ENCODE measurements at places on chromosomes 16 and 17.

- DNase-seq = peak; percentile 34
Observed at GRCh38 chr16:86231321-86231995, 278.9 kb upstream of the FOXF1 start.

DNA sequence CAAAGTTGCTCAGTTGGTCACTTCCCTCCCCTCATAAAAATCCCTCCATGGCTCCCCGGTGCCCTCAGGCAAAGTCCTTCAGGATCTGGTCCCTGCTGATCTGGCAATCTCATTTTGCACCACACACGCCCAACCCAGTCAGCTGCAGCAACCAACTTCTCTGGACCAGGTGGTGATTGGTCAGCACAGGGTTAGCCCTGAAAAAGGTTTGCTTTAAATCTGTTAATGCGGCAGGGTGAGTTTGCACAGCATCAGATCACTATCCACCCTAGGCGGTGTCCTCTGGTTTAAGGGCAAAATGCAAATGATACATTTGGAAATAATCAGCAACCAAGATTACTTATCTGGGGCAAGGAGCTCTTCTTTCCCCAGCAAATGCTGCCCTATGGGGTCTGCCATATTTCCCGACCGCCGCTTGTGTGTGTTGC, 42.9 kb upstream of the TNRC6C start:
- DNase-seq = no peak

GRCh38 chr17:7932949-7933348, 943 bp downstream of the CNTROB start:
- peak; percentile 73 for DNase-seq

GRCh38 chr17:55275894-55276804, 11.4 kb downstream of the HLF start:
- DNase-seq = no peak

DNA sequence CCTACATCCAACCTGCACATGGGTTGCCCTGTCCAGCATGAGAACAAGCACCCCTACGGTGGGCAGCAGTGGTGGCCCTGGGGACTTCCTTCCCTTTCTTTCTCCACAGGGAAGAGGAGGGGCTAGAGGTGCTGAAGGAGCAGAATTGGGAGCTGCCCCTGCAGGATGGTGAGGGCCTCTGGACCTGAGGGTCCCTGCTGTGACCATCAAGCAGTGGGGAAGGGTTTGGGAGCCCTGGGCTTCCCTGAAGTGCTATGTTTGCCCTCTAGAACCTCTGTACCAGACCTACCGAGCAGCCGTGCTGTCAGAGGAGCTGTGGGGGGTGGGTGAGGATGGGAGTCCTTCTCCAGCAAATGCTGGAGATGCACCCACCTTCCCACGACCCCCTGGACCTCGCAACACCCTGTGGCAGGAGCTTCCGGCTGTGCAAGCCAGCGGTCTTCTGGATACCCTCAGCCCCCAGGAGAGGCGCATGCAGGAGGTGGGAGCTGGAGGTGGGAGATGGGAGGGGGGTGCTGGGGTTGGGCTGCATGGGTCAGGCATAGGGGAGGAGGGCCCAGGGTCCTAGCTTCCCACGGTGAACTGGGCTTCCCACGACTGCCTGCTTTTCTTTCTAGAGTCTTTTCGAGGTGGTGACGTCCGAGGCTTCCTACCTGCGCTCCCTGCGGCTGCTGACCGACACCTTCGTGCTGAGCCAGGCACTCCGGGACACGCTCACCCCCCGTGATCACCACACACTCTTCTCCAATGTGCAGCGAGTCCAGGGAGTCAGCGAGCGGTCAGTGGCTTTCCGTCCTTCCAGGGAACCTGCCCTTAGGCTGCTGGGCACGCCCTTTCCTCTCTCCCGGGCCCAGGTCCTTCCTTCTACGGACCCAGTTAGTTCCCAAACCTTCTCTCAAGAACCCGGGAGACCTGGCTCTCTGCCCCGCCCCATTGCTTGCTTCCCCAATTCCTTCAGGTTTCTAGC, 5.0 kb downstream of the ARHGEF15 start:
- no peak for DNase-seq

DNA sequence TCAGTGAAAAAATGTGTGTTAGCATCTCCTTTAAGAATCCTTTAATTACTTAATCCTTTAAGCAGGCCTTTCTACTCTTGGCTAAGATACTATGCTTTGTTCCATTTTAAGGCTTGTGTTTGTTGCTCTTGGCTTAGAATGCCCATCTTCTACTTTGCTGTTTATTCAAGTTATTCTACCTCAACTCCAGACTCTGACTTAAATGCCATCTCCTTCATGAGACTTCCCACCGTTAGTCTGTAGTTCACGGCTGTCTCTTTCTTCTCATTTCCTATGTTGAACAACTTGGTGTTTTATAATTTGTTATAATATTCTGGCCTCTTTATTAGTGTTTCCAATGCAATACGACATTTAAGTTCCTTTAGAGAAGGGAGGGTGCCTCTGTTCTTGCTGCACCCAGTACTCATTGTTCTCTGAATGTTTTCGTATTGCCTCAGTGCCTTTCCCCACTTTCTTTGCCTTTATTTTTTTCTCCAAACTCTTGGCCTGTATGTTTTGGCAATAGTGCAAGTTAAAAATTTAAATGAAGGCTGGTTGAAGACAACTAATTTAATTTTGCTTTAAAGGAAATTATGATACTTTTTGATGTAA, 6.1 kb upstream of the KRT10 start:
- DNase-seq = no peak

GRCh38 chr17:9253308-9253707, 232.0 kb downstream of the NTN1 start:
- no peak for DNase-seq

Data from fibroblast of skin of scalp (primary cell).